Body of pancreas (tissue), 4 donors: ENCODE measurements at places on chromosomes 7 and 10.

DNA sequence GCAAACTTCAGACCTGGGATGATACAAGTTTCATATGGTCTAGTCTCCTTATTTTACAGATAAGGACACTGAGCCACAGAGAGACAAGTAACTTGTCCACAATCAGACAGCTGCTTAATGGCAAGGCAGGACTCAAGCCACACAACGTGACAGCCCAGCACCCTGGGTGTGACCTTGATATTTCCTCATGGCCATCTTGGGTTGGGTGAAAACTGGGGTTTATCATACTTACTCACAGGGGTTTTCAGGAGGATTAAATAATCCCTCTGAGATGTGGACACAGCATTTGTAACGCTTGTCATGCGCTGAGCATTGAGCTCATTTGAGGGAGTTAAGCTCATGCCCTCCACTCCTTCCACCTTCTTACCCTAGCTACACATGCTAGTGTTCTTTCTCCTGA, 58.0 kb downstream of the ABLIM1 start:
- DNase-seq = no peak

GRCh38 chr7:46859963-46860475, 721.9 kb downstream of the TNS3 start:
- no peak for DNase-seq

GRCh38 chr10:35375091-35375765, 38.9 kb downstream of the CCNY start:
- no peak for DNase-seq

- peak; percentile 20 for DNase-seq
These were observed 56.9 kb downstream of the XPNPEP1 start for GRCh38 chr10:109866168-109866994.
